ENCODE measurements at places on chromosomes 16 and 17. TPM values are rescaled to one million over a fixed set of nuclear protein-coding genes. Genes with fewer than 3 reads are reported as not detected.

DNA sequence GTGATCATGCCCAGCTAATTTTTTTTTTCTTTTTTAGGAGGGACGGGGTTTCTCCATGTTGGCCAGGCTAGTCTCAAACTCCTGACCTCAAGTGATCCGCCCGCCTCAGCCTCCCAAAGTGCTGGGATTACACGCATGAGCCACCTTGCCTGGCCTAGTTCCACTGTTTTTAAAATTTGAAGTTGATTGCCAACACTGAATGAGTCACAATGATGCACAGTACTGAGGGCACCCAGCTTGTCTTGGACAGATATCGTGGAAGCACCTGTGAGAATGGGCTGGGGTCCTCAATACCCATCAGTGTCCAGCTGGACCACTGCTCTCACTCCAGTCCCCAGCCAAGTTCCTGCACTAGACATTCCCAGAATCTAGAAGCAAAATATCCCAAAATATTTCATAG is 2.5 kb downstream of the KNOP1 start:
- no peak for DNase-seq

DNA sequence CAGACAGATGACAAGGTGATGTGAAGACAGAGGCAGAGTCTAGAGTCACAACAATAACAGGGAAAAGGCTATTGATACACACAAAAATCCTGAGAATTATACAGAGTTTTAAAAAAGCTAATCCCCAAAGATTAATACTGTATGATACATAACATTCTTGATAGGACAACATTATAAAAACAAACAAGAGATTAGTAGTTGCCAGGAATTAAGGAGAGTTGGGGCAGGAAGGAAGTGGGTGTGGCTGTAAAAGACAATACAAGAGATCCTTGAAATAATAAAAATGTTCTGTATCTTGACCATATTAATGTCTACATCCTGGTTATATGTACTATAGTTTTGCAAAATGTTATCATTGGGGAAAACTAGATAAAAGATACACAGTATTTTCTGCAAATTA is 309.5 kb upstream of the PMFBP1 start:
- DNase-seq: peak; percentile 82

DNA sequence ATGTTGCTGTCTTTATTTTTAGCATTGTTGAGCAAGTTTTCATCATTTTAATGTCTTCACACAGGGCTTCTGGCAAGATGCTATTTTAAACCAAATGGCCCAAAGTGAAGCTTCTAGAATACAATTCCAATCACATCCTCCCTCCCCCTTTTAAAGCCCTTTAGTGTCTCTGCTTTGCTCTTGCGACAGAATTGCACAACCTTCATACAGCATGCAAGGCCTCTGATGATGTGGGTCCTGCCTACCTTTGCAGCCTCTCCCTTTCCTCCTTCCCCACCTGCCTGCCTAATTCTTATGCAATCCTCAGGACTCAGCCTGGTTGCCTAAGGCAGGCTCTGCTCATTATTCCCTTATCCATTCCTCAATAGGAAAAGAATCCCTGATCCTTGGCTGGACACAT is 381.7 kb downstream of the SLC39A11 start:
- DNase-seq: peak; percentile 47

Gene ERI2
- 32.7 TPM for total RNA-seq

- DNase-seq: peak; percentile 16
Measured at GRCh38 chr17:7058831-7059447, 15.0 kb upstream of the SLC16A11 start.

DNA sequence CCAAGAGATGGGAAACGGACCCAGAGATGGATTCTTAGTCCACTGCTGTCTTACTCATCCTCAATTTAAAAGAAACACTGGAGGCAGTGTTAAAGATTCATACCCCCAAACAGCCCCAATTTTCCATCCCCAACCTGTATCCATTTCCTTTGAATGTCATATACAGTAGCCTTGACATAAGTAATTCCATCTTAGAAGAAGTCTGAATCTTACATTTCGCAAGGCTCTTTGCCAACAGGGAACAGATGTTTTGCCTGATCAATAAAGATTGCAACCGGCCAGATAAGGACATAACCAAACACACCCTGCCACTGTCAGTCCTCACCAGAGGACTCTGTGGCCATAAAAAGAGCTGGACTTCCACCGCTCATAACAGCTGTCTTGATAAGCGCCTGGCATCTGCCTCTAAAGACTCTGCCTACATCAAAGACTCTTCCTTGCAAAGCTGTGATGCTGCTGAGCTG is 59.0 kb upstream of the MED9 start:
- no peak for DNase-seq

- DNase-seq: no peak
Measured at GRCh38 chr17:45022288-45022648, 29.2 kb downstream of the DCAKD start.

DNA sequence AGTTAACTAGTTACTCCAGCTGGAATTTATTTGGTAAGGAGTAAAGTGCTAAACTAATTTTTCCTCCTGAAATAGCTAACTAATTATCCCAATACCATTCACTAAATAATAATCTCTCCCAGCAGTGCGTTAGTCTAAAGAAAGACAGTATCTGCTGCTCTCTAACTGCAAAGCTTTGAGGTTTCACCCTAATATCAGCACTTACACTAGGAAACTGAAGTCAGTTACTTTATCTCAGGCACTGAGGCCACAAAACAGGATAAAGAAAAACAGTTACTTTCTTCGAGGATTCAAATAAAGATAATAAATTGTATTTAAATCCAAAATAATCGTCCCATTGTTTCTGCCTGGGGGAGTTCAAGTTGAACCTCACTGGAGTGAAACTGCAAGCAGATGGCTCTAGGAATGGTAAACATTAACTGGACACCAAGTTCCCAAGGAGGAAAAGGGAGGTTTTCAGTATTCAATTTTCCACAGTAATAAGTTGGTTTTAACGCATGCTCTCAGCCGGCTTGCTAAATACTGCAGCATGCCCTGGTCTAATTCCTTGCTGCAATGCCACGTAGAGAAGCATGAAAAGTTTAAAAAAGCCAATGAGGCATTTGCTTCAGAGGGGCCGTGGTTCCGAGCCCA is 20.0 kb upstream of the FOXJ1 start:
- no peak for DNase-seq

GRCh38 chr17:45225051-45225700 is 3.5 kb downstream of the FMNL1 start:
- DNase-seq: no peak

DNA sequence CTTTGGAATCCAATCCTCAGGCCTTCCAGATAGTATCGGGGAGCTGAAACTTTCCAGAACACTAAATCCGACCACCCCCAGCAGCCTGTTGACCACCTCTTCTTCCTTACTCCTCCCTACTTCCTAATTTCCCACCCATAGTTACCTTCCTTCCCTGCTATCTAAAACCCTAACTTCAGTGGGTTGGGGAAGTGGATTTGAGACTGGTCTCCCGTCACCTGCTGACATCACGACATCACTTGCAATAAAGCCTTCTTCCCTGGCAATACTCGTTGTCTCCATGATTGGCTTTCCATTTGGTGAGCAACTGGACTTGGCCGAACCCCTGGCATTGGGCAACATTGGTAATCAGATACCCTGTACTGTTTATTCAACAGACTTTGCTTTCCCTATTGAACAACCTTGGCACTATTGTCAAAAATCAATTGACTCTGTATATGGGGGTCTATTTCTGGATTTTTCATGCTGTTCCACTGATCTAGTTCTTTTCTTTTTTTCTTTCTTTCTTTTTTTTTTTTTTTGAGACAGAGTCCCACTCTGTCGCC is 11.8 kb upstream of the FOXK2 start:
- no peak for DNase-seq

DNA sequence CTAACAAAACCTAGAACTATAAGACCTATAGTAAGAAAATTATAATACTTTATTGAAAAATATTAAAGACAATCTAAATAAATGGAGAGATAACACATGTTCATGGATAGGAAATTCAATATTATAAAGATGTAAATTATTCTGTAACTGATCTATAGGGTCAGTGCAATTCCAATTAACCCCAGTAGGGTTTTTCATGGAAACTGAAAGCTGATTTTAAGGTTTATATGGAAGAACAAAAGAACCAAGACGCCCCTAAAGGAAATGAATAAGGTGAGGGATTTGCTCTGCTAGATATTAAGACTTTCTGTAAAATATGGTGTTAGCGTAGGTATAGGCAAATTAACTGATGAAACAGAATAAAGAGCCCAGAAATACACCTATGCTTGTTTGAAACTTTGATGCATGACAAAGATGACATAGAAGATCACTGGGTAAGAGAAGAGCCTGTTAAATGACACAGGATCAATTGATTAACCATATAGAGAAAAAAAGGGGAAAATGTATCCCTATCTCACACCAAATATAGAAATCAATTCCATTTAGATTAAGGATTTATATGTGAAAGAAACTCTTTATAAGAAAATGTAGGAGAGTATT is 3.0 kb downstream of the ICAM2 start:
- no peak for DNase-seq

Gene ETV4
- 0.41 TPM for total RNA-seq

Gene PDILT
- total RNA-seq: not detected

- DNase-seq: peak; percentile 55
Measured at GRCh38 chr17:76296186-76296585, 11.9 kb downstream of the QRICH2 start.

DNA sequence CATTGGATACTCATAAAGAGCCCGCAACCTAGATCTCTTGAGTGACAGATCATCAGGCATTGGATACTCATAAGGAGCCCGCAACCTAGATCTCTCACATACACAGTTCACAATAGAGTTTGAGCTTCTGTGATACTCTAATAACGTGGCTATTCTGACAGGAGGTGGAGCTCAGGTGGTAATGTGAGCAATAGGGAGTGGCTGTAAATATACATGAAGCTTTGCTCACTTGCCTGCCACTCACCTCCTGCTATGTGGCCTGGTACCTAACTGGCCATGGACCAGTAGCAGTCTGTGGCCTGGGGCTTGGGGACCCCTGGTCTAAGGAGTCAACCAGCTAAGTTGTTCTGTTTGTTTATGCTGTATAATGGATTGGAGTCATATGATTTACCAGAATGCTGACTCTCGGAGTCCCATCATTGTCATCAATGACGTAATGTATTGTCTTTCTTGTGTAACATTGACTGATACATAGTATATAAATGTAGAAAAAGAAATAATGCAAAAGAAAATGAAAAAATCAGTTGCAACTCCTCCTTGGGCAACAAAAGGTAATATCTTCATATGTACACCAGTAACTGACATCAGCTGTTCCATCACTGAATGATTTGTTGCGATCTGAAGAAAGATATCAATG is 17.5 kb downstream of the ABCA9 start:
- DNase-seq: no peak

- DNase-seq: peak; percentile 51
Measured at GRCh38 chr17:1865252-1866037, 35.6 kb downstream of the RPA1 start.

DNA sequence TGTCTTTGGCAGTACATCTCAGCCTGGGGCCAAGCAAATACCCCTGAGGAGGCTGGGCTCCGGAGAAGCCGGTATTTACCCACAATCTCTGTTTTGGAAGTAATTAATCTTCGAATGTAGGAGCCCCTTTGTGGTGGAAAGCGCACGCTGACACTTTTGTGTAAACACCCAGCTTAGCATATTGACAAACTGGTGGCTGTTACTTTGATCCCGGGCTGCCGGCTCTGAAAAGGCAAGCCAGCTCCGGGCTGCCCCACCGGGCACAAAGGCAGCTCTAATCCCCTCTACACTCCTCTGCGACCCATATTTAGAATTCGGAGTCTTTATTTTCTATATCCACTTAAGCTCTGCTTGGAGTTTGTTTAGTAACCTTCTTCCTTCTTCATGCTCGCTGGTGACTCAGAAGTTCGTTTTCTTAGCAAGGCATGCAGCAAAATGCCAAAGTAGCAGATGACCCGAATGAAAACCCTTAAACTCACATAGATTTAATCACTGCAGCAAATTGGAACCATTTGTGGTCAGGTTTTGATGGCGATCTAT is 144.0 kb upstream of the IRX3 start:
- peak; percentile 73 for DNase-seq

GRCh38 chr17:18031955-18032354 is 7.0 kb downstream of the ATPAF2 start:
- DNase-seq: no peak

Gene HOXB8
- total RNA-seq: 0.09 TPM

- no peak for DNase-seq
Measured at GRCh38 chr16:88787579-88788314, 2.7 kb upstream of the PIEZO1 start.

DNA sequence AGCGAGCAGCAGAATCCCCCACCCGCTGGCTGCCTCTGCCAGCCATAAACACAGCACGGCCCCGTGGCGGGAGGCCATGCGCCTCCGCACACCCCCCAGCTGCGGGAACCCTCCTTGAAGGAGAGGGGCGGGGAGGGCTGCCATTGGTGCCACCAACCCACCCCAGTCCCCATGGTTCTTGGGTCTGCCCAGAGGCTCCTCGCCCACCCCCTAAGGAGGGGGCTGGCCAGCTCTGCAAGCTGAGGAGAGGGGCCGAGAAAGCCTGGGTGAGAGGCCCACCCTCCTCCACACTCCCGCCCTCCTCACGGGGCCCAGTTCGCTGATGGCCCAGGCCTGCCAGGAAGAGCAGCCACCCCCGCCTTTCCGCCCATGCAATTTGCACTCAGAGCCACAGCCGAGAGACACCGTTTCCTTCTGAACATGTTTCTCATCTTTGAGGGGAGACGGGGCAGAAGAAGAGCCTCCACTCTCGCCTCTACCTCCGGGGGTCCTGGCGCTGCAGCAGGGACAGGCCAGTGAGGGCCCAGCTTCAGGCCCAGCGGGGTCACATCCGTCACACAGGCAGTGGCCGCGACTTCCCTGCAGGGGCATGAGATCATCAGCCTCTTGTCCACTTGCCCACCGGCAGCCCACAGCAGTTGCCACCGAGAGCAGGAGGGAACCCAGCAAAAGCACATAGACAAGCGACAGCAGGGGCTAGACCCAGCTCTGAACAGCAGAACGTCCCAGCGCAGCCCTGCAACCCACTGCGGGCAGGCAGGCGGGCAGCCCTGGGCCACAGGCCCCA is 23.0 kb downstream of the KATNB1 start:
- DNase-seq: no peak

Measured in fibroblast of the aortic adventitia (primary cell).